Nucleus accumbens (tissue), 56 donors: ENCODE measurements at places on chromosomes 13 and 19.

- no peak for DNase-seq
Measured at GRCh38 chr19:46716672-46717033, 261 bp downstream of the PRKD2 start.

- DNase-seq = no peak
Measured at GRCh38 chr19:56324436-56324835, 9.8 kb upstream of the ZSCAN5A start.

DNA sequence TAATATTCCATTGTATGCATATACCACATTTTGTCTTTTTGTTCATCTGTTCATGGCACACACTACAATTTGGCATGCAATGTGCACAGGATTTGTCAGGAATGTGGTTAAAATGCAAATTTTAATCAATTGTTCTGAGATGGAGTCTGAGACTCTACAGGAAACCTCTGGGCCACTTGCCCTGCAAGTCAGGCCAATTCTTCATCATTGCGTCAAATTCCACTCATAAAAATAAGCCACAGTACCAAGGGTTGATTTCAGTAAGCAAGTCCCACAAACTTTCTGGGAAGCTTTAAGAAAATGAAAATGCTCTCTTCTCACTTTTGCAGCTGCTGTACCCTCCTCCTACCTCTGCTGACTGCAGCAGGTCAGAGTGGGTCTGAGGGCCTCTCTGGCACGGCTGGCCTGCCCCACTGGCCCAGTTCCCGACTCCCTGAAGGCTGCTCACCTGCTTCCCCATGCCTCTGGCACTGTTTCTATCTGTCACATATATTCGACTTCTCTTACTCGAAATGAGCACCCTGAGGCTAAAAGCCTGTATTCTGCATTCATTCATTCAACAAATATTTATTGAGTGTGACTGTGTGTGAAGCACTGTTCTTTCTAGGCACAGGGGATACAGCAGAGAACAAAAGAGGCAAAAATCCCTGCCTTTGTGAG, 83.8 kb upstream of the WASF3 start:
- DNase-seq = no peak

DNA sequence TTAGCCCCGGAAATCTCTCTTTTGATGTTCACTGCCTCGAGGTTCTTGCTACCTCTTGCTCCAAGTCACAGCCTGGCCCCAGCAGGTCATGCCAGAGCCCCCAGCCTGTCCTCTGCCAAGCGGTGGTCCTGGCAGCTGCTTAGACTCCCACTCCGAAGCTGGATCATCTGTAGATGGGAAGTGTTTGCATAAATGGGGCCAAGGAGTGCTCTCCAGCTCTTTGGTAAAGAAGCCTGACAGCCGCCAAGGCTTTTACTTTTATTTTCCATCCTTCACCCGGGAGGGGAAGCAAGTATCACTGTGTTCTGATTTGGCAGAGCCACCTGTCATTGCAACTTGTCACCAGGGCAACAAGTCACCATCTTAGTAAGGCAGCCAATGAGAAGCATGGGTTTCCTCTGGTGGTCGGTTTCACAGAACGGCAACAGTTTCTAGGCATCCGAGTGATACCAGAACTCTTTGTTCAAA, 10.6 kb upstream of the RETN start:
- peak; percentile 45 for DNase-seq

DNA sequence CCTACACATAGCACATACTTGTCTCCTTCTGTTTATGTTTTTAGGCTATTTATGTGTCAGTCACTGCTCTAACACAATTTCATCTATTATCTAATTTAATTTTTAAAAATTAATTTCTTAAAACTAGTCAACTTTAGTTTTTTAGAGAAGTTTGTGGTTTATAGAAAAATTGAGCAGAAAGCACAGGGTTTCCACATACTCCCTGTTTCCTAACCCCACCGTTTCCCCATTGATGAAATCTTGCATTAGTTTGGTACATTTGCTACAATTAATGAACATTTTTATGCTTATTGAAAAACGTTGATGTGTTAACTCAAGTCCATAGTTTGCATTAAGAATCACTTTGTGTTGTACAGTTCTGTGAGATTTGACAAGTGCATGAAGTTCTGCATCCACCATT, 53.5 kb downstream of the TNFSF13B start:
- no peak for DNase-seq

GRCh38 chr19:28862238-28862637, 350.7 kb downstream of the UQCRFS1 start:
- no peak for DNase-seq

DNA sequence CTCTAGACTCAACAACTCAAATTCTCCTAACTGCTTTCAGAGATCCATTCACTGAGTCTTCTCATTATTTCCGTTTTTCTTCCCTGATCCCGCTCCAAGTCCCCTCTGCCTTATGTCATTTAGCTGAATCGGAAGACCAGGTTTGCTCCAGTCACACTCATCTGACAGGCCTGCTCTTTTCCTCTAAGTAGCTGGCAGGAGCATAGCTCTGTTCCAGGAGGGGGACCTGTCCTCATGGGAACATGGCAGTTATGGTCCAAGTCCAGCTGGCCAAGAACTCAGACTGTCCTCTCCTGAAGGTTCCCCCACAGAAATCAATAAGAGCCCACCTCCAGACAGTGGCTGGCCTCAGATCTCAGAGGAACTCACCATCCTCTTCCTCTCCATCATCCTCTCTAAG, 130.9 kb upstream of the SERP2 start:
- no peak for DNase-seq

DNA sequence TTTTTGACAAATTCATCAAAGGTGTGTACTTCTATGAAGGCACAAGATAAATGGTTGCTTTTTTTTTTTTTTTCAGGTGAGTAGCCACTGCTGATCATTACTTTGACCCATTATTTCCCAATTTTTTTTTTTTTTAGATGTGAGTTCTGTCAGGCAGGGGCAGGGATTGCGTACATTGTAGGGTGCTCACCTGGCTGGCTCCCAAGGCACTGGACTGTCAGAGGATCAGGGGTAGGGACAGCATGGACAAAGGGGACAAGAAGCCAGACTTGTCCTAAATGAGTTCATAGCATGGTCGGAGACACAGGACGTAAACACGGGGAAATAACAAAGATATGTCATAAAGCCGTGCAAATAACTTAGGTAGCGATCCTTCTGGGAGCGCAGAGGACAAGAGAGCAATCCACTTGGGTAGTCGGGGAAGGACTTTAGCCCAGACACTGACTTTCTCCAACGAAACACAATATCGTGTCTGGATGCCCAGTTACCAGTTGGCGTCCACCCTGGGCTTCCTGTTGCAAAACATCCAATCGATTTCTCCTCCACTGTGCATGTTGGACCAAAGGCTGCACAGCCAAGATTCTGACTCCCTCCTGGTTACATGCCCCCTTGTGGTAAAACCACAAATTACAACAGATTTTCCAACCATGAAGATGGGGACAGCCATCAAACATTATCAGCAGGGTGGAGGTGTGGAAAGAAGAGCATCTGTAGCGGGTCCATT, 27.5 kb upstream of the KATNAL1 start:
- DNase-seq = peak; percentile 4

GRCh38 chr13:110138010-110138699, 168.8 kb downstream of the COL4A1 start:
- peak; percentile 81 for DNase-seq

DNA sequence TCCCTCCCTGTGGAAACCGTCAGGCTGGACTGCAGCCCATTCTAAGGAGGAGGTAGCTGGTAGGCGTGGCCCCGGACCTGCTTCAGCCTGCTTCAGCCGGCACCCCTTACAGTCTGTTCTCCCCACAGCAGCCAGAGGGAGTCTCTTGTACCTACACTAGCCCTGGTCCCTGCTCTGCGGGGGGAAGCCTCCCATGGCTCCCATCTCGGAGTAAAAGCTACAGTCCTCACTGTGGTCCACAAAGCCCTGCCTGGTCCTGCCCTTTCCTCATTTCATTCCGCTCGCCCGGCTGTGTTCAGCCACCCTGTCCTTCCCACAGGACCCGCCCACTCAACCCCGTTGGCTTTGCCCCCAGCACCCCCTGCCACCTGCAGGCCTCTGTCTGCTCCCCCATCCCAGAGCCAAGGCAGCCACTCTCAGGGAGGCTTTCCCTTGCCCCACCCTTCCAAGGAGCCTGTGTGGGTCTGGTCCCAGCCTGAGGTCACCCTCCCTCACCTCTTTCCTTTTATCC, 1.3 kb downstream of the PGLYRP1 start:
- DNase-seq = no peak

DNA sequence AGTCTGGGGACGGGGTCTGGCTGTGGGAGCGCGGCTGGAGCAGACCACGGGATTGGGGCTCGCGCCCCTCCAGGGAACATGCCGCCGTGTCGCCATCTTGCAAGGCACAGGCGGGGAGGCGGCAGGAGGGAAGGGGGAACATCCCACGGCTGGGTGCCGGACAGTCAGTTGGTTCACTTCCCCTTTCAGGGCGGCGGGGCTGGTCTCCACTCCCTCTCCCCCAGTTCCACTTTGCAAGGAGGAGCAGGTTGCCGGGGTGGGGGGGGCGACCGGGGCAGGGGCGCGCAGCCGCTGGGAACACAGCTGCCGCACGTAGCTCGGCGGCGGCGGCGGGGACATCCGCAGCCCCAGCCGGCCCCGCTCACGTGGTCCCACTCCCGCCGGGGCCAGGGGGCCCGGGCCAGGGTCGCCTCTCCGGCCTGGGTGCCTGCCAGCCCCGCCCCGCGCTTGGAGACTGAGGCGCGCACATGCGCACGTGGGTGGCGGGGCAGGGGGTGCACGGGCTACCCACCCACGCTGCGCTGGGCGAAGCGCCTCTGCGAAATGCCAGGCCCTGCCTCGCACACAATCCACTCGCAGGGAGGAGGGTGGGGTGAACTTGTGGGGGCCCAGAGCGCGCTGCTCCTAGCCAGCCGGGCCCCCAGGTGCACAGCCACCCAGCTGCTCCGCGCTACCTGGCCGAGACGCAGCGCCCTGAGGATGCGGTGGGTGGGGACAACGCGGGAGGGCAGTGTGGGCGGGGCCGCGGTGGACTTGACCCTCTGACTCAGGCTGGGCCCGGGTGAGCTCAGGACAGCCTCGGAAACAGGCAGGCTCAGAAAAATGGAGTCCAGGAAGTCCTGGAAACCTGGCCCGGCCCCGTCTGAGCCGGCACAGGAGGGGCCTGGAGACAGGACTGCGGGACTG, 6.4 kb downstream of the KLF16 start:
- DNase-seq = no peak

DNA sequence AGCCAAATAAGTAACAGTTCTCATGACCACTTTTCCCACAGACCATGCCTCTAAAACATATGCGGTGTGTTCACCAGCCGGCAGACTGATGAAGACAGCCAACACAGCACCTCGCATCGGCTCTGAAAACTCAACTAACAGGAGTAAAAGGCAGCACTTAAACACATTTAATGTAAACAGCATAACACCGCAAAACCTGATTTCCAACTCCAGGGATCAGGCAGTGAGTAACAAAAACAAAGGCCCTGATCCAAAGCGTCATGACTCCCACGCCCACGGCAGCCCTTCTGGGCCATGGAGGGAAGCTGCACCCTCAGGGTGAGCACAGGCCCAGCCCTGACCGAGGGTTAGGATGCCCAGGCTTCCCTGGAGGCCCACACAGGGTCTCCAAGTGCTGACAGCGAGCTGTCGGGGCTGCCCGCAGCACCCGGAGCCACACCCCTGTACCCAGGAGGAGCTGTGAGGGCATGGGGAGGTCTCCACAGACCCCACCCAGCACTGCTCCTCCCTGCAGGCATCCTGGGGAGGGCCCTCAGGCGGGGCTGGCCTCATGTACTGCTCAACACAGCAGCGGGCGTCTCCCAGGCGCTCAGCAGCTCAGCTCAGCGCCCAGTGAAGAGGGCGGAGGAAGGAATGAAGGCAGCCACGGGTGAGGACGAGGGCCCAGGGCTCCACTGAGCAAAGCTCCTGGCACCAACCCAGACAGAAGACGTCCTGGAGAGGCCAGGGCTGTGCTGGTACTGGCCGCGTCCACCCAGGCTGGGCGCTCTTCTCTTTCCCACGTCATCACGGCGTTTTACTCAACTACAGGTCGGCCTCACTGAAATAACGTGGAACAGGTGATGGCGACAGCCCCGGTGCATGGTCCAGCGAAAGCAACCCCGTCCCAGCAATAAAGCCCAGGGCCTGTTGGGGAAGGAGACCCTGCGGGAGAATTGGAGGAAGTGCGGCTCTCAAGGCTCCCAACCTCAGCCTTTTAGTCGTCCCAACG, 53.7 kb downstream of the RASA3 start:
- no peak for DNase-seq

- no peak for DNase-seq
Measured at GRCh38 chr13:33575378-33575777, 242.6 kb upstream of the RFC3 start.

DNA sequence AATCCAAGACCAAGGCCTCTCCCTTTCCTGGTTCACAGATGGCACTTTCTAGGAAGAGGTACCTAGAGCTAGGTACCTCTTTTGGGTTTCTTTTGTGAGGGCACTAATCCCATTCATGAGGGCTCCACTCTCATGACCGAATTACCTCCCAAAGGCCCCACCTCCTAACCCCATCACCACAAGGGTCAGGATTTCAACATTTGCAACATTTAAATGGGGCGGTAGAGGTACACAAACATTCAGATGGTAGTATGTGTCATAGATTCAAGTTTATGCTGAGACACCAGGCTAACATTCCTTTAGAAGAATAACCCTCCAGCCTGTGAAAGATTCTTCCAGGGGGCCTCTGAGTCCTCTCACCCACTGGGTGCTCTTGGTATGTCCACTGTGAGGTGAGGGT, 116.3 kb downstream of the FOXO1 start:
- no peak for DNase-seq

GRCh38 chr13:77919921-77920294, 1.3 kb upstream of the EDNRB start:
- no peak for DNase-seq

GRCh38 chr13:80157261-80157932, 183.5 kb downstream of the SPRY2 start:
- no peak for DNase-seq

DNA sequence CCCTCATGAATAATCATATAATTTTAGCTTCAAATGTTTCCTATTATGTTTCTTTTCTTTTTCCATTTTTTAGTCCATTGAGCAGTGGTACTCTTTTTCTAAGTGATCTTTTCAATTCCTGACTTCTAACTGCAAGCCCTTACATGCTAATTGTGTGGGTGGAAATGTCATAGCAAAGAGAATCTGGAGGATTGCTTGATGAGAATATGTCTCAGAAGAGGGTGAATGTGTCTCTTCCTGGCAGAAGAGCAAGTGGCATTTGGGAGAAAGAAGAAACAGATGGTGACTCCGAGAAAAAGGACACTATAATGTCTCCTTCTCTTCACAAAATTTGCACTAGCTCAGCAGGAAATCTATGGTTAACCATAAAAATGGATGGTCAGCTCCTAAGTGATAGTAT, 2320.0 kb downstream of the PCDH9 start:
- DNase-seq = no peak

- no peak for DNase-seq
Measured at GRCh38 chr19:53903055-53903680, 5.9 kb upstream of the CACNG7 start.

- DNase-seq = peak; percentile 71
Measured at GRCh38 chr19:18058208-18059009, 28.3 kb downstream of the IL12RB1 start.

- DNase-seq = no peak
Measured at GRCh38 chr19:947707-948539, 22.1 kb downstream of the ARID3A start.
